ENCODE measurements at places on chromosomes 3 and 15.
A peak's percentile ranks its signal among the peaks of the same experiment; 100 is the strongest.

DNA sequence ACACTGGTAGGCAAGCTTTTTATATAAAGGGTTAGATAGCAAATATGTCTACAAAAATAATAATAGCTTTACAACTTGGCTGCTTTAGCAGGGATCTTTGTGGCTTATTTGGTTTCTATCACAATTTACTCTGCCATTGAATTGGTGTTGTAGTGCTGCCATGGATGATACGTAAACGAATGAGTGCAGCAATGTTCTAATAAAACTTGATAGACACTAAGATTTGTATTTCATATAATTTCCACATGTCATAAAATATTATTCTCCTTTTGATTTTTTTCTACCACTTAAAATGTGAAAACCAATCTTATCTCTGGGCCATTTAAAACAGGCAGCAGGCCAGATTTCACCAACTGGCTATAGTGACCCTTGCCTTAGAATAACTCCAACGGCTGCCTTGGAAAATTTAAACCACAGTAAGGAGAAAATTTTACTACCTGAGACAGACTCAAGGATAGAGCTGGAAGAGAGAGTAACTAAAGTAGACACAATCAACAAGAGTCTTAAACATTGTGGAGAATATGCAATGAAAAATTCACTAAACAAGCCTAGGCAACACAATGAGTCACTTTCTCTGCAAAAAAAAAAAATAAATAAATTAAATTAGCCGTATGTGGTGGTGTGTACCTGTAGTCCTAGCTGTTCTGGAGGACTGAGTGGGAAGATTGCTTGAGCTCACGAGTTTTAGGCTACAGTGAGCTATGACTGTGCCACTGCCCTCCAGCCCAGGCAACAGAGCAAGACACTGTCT is 8.1 kb downstream of the NPHP3 start:
- DNase-seq = peak; percentile 18

DNA sequence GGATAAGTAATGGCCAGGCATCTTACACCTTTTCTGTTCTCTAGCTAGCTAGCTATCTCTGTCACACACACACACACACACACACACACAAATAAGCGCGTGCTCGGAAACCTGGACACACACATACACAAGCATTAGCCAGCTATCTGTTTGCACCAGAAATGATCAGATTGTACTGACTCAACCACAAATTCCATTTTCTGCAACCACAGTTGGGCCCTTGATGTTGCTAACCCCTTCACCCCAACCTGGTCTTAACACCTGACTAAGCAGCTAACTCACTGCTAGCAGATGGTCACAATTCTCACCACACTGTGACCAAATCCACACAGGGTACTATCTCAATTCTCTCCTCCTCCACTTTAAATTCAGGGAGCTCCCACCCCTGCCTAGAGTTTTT is 183.0 kb upstream of the THBS1 start:
- no peak for DNase-seq

DNA sequence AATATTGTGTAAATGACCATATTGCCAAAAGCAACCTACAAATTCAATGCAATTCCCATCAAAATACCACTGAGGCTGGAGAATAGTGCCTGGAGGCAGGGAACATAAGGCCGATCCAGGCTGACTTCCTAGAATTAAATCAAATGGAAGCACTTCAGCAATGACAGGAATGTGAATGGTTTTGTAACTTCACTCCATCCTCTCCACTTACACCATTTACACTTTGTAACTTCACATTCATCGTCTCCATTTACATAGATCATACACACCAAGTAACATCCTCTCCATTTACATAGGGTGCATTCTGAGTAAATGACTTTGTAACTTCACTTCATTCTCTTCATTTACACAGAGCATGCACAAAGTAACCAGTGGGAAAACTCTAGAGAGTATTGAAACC is 11.6 kb downstream of the STRIT1 start:
- DNase-seq = no peak

DNA sequence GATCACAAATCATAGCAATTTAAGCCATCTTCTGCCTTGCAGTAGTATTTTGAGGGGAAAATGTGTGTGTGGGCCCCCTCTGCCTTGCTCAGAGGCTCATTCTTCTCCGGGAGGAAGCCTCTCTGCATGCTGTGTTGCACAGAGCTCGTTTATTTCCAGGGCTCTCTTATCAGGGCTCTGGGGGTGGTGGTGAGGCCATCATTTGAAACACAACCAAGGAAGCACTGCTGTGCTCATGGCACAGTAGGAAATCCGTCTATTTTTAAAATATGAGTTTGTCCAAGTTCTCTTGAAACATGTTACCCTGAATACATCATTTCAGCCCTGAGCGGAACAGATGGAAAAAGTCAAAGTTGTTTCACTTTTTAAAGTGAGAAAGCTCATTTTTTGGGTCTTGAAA is 369.0 kb upstream of the CFAP20DC start:
- no peak for DNase-seq

GRCh38 chr3:138036572-138036971 is 26.6 kb downstream of the CLDN18 start:
- DNase-seq = no peak

- DNase-seq = no peak
Measured at GRCh38 chr3:43247561-43248184, 38.7 kb upstream of the SNRK start.

DNA sequence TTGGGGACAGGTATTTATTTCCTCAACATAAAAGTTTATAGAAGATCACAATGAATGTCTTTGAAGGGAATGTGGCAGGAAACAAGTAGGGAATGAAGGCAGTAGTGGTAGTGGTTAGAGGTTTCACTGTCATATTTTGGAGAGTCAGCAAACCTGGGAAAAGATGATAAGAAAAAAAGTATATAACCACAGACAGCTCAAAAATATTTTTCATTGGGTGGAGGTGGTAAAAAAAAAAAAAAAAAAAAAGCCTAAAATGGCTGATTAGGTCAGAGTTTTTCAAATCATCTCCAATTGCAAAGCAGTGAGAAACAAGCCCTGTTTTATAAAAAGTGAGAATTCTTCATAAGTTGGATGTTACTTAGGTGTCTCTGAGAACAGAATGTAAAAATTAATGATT is 400.0 kb downstream of the LSAMP start:
- DNase-seq = no peak

Data from mammary epithelial cell (primary cell).